ENCODE measurements at places on chromosomes 3 and 15. TPM values are rescaled to one million over a fixed set of nuclear protein-coding genes. Genes with fewer than 3 reads are reported as not detected.

SLC22A13 gene
- total RNA-seq = 0.43 TPM

CLDN1 gene
- total RNA-seq = 14.2 TPM

LEKR1 gene
- 0.97 TPM for total RNA-seq

DNA sequence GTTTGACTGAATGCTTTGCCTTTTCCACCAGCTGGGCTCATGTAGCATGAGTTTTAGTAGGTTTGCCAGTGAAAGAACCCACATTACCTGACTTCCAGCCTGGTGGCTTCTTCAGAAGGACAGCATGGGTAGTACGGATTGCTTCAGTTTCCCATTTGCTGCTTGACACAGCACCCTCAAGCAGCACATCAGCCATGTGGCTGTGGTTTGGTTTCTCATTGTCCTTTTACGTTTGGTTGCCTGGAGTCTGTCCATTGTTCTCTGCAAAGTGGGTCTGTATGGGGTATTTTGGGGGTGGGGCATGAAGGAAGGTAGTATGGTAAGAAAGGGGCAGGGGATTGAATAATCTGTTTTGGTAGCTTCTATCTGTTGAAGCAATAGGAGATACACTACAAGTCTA lies 227.2 kb upstream of the ICE2 start:
- DNase-seq = no peak

- peak; percentile 44 for DNase-seq
These were observed 19.9 kb downstream of the SPICE1 start for GRCh38 chr3:113495035-113495434.

- DNase-seq = peak; percentile 38
These were observed 67.6 kb upstream of the SH3GL3 start for GRCh38 chr15:83379579-83379959.

DNA sequence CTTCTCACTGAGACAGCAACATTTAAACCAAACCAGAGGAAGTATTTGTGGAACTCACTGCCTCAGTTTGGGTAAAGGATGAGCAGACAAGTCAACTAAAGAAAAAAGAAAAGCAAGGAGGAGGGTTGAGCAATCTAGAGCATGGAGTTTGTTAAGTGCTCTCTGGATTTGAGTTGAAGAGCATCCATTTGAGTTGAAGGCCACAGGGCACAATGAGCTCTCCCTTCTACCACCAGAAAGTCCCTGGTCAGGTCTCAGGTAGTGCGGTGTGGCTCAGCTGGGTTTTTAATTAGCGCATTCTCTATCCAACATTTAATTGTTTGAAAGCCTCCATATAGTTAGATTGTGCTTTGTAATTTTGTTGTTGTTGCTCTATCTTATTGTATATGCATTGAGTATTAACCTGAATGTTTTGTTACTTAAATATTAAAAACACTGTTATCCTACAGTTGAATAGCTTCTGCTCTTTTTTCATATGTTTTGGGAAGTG lies 23.3 kb downstream of the CLDN18 start:
- DNase-seq = no peak
